ENCODE measurements at places on chromosomes 6 and 20.

GRCh38 chr6:70080443-70081070, 214.2 kb downstream of the COL19A1 start:
- no peak for DNase-seq

- no peak for DNase-seq
These were observed 176.2 kb downstream of the KIF16B start for GRCh38 chr20:16397086-16397485.

DNA sequence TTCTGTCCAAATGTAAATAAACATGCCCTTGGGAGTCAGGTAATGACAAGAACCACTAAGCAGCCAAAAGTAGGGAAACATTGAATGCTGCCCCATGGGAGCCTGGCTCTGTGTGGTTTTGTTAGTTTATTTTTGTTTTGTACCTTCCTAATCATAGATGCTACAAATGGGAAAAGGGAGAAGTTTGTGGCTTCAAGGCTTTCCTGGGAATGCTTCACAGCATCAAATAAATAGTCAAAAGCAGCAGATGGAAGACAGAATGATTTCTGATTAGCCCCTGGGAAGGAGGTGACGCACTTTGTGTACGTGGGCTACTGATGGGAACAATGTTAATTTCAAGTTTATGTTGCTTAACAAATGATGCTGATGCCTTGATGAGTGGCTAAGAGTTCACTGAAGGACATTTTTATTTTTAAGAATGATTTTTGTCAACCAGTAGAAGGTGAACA, 532.7 kb downstream of the BCKDHB start:
- no peak for DNase-seq

DNA sequence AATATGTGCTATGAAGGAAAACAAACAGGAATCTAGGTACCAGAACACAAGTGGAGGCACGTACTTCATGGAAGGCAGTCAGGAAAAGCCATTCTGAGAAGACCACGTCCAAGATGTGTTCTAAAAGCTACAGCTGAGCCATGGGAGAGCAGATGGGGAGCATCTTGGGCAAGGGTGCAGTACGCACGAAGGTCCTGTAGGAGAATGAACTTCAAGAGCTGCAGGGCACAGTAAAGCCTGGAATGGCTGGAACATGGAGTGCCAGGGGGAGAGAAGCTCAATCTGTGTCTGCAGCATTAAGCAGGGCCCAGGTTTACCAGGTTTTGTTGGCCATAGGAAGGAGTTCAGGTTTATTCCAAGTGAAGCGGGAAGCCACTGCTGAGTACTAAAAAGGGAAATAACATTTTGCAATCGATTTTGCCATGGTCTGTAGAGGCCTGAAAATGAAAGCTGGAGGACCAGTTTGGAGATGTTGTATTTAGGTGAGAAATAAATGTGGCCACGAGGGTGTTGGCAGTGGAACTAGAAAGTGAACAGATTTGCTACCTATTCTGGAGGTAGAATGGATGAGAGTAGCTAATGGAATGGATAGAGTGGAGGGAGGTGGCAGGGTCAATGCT, 29.9 kb downstream of the ADTRP start:
- no peak for DNase-seq

DNA sequence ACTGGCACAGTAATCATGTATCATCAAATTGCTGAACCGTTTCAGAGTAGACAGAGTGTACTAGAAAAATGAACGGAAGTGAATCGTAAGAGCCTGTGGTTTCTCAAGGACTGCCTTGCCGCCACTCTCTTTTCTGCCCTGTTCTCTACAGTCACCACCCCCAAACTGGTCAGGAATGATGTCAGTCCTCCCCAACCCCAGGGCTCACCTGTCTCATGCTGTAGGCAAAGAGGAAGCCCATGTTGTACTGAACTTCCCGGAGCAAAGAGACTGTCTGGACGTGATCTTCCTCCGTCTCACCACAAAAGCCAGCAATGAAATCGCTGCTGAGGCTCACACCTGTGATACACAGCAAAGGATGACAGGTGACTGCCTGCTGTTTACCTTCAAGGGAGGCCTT, 31.0 kb downstream of the CDK5RAP1 start:
- peak; percentile 54 for DNase-seq

- no peak for DNase-seq
These were observed 571.9 kb upstream of the CHD6 start for GRCh38 chr20:42190084-42190483.

DNA sequence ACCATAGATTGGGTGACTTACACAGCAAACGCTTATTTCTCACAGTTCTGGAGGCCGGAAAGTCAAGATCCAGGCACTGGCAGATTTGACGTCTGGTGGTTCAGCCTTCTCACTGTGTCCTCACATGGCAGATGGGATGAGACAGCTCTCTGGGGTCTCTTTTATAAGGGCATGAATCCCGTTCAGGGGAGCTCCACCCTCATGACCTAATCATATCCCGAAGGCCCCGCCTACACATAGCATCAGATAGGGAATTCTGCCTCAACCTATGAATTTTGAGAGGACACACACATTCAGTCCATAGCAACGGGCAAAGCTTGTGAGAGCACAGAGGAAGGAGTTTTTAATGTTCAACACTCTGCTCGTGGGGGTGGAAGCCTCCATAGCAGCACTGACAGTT, 27.5 kb downstream of the DAAM2 start:
- DNase-seq: no peak

GRCh38 chr6:122322824-122323223, 76.6 kb upstream of the HSF2 start:
- DNase-seq: no peak

DNA sequence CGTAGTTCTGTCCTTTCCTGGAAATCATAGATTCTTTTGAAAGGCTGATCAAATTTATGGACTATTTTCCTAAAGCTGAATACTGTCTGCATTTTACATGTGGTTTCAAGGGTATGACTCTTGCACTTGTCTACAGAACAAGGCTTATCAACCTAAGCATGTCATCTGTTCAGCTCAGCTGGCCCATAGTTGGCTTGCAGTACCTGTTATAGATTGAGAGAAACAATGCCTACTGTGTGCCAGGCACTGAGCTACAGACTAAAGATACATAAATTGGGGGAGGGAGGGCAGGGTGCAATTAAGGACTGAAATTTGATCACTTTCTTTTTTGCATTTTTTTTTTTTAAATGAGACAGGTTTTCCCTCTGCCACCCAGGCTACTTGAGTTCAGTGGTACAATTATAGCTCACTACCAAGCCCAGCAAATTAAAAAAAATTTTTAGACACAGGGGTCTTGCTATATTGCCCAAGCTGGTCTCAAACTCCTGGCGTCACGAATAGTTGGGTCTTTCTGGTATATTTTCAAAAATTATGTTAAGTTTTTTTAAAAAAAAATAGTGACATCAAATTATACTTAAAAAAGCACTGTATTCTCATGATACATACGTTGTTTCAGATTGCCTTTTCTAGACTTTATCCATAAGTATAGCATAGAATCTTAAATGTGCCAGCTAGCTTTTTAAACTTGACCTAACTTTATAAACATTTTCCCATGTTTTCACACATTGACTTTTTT, 52.2 kb downstream of the RREB1 start:
- no peak for DNase-seq

DNA sequence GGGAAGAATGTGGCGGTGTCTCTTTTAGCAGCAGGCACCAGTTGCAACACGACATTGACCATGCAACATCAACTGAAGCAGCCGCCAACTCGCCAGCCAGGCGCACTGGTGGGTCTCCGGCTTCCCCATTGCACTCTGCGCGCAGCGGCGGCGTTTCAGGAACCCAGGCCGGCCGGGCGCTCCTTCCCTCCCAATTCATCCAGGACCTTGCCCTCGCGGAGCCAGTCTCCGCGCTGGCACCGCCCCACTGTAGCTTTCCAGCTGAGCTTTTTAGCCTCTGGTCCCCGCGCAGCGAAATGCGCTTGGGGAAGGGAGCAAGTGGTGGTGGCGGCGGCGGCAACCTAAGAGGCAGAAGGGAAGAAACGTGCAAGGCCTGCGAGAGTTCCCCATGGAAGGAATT, 297.9 kb upstream of the RIMS1 start:
- no peak for DNase-seq

DNA sequence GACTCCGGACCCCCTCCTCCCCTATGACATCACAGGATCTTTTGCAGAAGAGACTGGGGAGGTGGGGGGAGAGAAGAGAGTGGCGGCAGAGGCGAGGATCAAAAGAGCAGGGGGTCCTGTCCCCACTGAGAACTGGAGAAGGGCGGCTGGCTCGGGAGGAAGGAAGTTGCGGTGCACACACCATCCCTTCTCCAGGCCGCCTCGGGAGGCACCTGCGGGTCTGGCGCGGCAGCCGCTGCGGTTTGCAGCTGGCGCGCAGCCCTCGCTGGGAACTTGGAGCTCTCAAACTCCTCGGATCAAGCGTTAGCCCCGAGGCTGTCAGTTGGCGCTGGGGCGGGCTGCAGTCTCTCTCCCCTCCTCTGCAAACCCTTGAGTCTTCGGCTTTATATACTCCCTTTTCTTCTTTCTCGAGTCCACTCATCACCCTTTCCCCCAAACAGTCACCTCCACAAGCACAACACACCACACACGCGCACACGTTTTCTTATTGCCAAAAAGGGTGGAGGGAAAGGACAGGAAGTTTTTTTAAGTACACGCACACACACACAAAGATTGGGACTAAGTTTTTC, 180.7 kb downstream of the TBXT start:
- DNase-seq: no peak

DNA sequence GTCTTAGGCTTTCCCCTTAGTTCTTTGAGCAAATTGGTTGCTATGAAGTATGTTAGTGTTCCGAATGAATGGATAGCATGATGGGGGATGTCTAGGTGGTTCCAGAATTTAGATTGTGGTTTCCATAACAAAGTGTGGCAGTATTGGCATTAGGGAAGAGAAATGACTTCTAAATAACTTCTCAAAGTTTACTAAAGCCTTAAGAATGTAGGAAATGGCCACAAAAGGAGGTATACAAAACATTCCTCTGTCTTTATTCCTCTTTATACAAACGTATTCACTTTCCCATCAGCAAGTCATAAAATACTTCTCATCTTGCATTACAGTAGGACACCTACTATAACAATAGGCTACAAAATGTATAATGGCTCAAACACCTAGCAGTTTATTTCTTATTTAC, 279.6 kb downstream of the ESR1 start:
- DNase-seq: no peak

DNA sequence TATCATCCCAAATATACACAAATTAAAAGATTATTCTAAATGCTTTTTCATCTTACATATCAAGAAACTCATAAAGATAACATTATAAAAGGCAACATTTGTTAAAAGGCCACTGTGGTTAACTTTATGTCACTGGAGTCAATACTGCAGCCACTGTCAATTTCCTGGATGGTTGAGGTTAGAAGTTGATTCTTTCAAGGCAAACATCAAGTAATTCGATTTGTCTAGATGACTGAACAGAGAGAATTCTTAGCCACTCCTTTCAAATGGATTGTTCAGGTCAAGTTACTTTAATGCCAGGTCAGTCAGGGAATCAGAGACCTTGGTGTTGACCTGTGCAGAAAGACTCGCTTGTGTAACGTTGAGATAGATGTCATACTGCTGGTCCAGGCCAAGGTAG, 44.4 kb upstream of the SIM1 start:
- DNase-seq: no peak

- no peak for DNase-seq
These were observed 1075.6 kb downstream of the HACE1 start for GRCh38 chr6:103784117-103784516.

- DNase-seq: no peak
These were observed 178.1 kb upstream of the ARG1 start for GRCh38 chr6:131394768-131395432.

DNA sequence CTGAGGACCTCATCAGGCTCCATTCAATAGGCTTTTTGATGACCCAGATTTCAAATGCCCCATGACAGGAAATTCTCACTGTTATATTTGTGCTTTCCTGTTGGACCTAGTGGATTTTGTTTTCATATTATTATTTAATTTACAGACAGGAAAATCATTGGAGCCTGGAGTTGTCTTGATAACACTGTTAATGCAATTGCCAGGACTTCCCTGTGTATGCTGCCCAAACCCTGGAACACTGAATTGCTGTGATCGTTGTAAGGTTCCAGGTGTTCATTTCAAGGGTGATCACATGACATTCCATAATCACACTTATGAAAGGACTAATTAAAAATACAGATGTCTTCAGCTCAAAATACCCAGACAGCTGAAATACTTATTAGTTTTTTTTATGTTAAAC, 783.2 kb downstream of the DHX35 start:
- no peak for DNase-seq

GRCh38 chr6:3797231-3798054, 45.9 kb upstream of the PXDC1 start:
- DNase-seq: no peak

DNA sequence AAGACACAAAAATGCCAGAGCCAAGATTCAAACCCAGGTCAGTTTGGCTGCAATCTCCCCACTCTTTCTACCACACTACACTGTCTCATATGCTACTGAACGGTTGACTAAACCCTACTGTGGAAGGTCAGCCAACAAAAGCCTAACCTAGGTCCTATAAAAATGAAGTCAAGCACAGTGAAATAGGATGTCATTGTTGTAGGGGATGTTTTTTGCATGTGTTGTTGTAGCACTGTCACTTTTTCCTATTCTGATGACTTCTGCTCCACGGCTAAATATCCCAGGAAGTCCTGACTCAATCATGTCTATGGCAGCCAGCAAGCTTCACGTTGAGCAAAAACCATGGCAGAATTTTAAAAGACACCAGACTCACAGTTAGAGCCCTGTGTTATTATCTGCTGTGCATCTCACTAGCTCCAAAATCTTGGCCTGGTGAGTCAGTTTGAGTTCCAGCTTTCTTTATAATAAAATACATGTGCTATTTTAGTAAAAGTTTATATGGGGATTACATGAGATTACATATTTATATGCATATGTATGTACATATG, 322.1 kb upstream of the NT5E start:
- no peak for DNase-seq

DNA sequence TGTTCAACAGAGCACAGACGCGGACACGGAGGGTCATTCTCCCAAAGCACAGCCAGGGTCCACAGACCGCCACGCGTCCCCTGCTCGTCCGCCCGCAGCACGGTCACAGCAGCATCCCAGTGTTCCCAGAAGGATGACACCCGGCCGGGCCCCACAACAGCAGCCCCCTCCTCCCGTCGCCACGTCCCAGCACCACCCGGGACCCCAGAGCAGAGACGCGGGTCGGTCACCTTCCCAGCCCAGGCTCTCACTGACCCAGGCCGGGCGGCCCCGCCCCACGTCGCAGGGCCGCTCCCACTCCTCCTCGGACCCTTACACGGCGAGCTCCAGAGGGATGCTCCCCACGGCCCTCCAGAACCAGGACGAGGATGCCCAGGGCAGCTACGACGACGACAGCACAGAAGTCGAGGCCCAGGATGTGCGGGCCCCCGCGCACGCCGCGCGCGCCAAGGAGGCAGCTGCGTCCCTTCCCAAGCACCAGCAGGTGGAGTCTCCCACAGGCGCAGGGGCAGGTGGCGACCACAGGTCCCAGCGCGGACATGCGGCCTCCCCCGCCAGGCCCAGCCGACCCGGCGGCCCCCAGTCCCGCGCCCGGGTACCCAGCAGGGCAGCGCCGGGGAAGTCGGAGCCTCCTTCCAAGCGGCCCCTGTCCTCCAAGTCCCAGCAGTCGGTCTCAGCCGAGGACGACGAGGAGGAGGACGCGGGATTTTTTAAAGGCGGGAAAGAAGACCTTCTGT, 64.3 kb downstream of the FNDC1 start:
- DNase-seq: no peak

- no peak for DNase-seq
These were observed 25.5 kb downstream of the CNKSR3 start for GRCh38 chr6:154484942-154485341.

All from stimulated activated CD4-positive, alpha-beta T cell treated with anti-CD3 and anti-CD28 coated beads, Interleukin-4, amount 100 ng/mL, for 4 hours (primary cell).